ENCODE measurements at places on chromosomes 1 and 21.

GRCh38 chr1:28119556-28119955 lies 31.1 kb upstream of the EYA3 start:
- no peak for DNase-seq

DNA sequence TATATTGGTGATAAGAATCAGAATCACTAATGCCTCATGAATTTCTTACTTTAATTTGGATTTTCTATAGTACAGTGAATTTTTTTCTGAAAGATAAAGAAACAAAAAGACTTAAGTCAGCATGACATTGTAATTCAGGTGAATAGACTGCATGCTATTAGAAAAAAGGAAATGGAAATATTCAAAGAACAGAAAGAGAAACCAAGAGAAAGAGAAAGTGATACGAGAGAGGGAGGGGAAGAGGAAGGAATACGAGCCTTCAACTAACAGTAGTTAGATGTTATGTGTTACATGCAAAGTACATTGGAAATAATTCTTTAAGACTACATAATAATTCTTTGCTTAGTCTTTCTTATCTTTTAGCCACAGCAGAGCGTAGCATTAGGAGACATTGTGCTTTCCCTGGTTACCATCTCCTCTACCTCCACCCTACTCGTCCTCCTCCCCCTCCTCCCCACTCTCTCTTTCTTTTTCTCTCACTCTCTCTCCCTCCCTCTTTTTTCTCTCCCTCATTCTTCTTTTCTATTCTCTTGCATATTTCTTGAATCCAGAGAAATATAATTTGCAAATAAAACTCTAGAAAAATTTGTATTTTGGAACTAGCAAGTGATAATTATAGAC lies 46.4 kb upstream of the ADGRL4 start:
- DNase-seq: no peak

DNA sequence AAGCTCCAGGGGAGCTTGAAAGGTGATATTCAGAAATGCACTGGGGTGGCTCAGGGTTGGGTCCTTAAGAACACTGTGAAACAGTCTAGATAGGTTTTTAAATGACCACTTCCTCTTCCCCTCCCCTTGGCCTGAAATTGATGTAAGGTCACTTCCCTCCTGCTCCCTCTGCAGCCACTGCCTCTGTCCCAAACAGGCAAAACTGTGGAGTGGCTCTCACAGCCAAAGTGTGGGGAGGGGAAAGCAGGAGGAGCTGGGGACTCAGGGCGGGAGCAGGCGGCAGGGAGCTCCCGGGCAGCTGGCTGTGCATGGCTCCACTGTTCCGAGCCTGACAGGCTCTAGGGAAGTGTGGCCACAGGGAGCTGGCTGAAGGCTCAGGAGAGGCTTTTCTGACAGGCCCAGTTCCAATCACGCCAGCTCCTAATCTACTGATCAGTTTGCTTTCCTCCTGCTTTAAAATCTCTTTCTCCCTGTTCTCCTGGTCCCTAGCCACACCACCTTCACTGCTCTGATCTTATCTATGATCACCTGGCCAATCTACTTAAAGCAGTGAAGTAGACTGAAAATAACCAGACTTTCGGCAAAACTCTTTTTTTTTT lies 5.1 kb upstream of the CSRP1 start:
- DNase-seq: no peak

GRCh38 chr1:12272770-12273169 lies 42.9 kb downstream of the VPS13D start:
- DNase-seq: no peak

- no peak for DNase-seq
Measured at GRCh38 chr1:188128761-188129160, 1300.0 kb downstream of the PLA2G4A start.

- no peak for DNase-seq
Measured at GRCh38 chr1:161137881-161138280, 5.4 kb upstream of the DEDD start.

DNA sequence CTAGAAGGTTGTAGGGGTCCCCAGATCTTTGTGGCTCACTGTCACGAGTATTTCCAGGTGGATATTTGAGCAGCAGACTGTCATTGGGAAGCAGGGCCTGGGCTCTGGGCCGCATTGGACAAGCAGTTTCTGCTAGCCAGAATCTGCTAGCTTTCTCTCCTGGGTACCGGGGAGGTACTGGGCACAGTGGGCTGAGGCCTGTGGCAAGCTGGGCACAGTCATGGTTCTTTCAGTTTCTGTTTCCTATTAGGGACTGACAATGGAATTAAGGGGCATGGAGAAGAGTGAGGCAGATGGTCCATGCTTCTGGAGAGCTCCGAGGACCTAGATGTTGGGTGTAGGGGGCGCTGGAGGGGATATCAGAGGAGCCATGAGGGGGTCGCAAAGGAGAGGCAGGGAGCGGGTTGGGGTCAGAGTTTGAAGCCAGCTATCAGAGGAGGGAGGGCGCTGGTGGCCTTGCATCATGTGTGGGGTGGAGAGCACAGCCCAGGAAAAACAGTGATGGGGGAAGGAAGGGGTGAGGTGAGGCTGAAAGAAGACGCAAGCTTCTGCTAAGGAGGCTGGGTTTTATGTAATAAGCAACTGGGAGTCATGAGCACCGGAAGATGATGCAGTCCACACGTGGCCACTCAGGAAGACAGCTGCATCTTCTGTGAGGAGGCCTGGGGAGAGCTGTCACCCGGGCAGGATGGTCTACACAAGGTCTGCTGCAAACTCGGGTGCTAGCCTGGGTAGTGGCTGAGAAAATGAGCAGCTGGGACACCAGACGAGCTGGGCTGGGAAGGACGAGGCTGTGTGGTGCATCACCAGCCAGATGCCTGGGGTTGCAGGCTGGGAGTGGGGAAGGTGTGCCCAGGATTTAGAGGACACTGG lies 72.7 kb downstream of the IER5 start:
- no peak for DNase-seq

- DNase-seq: no peak
Measured at GRCh38 chr1:160553778-160554177, 25.5 kb downstream of the CD84 start.

GRCh38 chr1:171881442-171881841 lies 40.1 kb downstream of the DNM3 start:
- no peak for DNase-seq

Data from fibroblast of skin of right quadriceps (primary cell).